Fibroblast of skin of right quadriceps (primary cell): ENCODE measurements at places on chromosomes 7 and 10.

DNA sequence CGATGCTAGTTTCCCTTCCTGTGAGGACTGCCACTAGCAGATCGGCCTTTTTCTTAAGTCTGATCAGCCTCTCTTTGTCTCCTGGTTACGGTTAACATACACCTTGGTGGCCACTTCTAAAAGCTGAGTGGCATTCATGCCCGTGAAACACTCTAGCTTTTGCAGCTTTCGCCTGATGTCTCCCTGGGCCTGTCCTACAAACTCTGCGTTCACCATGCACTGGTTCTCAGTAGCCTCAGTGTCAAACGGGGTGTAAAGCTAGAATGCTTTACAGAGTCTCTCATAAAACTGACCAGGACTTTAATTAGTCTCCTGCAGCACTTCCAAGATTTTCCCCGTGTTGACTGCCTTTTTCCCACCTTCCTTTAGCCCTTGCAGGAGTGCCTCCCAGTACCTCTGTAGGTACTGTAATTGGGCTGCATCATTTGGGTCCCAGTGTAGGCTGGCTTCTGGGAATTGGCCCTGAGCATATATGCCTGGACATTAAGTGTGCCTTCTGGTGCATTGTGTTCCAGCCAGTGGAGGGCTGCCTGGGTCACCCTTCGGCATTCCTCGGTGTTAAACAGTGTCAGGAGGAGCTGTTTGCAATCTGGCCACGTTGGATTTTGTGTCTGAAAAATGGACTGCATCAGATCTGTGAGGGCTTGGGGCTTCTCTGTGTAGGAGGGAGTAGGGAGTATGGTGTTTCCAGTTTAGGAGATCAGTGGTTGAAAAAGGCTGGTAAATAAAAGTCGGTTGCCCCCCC lies 6.5 kb upstream of the ZNF117 start:
- no peak for DNase-seq

DNA sequence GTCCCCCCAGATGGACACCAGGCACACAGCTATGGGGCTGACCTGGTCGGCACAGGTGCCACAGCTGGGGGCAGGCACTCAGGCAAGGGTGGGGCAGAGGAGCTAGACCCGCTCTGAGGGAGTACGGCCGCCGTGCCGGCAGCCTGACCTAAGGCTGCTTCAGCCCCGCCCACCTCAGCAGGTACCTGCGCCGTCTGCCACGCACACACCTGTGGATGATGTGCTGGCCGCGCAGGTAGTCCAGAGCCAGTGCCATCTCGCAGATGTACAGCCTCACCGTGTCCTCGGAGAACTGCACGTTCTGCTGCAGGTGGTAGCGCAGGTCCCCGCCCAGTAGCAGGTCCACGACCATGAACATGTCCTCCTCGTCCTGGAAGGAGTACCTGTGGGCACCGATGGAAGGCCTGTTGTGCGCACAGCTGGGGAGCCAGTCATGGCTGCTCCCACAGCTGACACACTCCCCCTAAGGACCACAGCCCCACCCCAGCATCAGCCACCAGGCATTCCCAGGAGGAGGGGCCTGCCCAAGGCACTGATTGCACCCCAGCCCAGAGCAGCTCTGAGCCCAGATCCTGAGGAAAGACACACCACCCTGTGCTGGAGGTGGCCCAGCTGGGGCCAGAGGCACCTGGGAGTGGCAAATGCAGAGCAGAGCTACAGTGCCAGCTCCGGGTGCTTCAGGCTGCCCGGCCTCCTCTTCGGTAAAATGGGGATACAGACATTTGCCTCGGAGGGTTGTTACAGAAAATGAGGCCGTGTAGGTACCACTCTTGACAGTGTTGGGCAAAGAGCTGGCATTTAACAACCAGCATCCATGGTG lies 40.0 kb downstream of the DPYSL4 start:
- DNase-seq = no peak

DNA sequence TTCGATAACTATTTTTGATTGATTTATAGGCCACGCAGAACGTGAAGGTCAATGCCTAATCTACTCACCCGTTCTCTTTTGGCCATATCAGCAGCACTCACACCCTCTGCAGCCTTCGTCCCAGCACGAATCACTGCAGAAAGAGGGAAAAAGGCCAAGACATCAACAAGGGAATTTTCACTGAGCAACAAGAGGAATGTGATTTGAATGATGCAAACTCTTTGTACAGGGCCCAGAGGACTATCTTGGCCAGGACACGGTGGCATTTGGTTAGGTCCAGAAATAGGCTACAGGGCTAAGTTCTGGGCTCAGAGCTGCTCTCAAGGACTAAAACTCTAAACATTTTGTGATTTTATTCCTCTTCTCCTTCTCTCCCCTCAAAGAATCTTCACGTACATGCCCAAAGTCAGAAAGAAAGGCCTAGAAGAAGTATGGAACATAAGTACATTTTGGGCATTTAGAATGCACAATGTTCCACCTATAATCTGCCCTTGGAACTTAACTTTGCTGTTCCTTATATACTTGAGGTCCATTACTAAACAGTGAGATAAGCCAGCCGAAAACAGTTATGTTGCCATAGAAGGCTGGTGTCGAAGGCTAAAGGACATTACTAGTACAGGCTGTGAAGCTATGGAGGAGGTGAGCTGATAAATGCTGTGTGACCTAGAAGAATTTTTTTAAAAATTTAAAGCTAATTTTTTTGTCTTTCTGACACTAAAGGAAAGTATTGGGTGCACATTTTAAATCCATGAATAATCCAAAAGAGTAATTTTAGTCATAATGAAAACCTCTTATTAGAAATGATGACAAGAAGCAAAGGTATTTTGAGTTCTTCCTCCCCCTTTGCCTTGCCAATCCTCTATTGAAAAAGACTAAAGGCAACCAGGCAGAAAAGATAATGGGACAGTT lies 20.0 kb downstream of the RBM28 start:
- DNase-seq = peak; percentile 31

- no peak for DNase-seq
These were observed 1.3 kb upstream of the EIF3B start for GRCh38 chr7:2353113-2353935.

GRCh38 chr7:149448961-149449360 lies 11.9 kb downstream of the ZNF777 start:
- DNase-seq = no peak

GRCh38 chr10:74927701-74928100 lies 101.3 kb downstream of the KAT6B start:
- peak; percentile 41 for DNase-seq

DNA sequence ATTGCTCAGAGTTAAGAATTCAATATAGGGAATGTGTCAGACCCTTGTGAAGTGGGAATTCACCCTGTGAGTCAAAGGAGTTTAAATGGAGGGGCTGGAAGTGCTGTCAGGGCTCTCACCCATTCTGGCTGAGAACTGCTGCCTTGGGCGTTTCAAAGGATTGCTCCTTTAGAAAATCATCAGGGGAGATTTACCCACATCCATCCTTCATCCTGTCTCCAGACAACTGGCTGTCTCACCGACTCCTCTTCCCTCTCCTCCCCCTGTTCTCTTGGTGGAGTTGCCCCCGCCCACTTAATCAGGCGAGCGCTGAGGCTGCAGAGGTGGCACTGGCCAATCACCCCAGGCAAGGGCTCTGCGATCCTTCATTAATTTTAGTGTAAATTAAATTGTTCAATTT lies 554.8 kb downstream of the CALN1 start:
- DNase-seq = no peak

GRCh38 chr10:97123765-97124164 lies 62.0 kb downstream of the SLIT1 start:
- no peak for DNase-seq

DNA sequence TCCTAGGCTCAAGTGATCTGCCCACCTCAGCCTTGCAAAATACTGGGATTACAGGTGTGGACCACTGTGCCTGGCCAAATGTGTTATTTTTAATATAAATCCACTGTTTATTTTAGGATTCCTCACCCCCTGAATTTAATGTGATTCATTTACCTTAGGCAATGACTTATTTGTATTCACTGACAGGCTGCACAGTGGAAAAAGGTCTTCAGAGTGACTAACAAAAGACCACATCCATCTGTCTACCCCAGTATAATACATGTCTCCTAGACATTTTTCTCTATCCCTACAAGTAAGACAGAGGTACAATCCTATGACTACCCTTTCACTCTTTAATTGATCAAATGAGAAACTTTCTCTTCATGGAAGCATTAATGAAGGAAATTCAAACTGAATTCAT lies 230.2 kb downstream of the AHR start:
- DNase-seq = no peak

DNA sequence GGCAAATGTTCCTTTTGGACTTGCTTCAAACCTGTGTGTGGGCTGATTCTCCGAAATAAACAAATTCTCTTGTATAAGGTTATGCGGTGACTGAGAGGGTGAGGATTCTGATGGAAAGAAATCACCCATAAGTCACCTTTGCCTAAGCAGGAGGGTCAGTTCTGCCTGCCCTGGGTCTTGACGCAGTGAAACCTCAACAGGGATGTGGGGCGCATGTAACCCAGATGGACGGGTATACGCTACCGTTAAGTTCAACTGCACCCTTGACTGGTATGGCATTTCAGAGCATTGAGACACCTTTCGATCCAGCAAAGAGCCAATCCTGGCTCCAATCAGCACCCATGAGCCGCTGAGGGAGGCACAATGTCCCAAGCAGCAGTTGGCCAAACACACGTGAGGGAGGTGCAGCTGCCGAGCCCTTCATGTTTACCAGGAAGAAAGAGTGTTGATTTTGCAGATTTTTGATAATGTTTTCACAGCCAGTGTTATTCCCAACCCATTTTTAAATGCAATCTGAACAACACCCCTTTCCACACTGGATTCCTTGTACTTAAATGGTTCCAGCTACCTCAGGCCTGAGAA lies 48.1 kb downstream of the SORBS1 start:
- no peak for DNase-seq

- DNase-seq = no peak
These were observed 37.0 kb downstream of the SGMS1 start for GRCh38 chr10:50586740-50587088.

- no peak for DNase-seq
These were observed 89.0 kb downstream of the ST8SIA6 start for GRCh38 chr10:17365402-17365801.
